ENCODE measurements at places on chromosomes 1 and 21.

GRCh38 chr1:208080396-208081286 is 163.5 kb downstream of the PLXNA2 start:
- DNase-seq, result no peak

GRCh38 chr1:7218210-7218832 is 433.1 kb downstream of the CAMTA1 start:
- DNase-seq, result no peak

DNA sequence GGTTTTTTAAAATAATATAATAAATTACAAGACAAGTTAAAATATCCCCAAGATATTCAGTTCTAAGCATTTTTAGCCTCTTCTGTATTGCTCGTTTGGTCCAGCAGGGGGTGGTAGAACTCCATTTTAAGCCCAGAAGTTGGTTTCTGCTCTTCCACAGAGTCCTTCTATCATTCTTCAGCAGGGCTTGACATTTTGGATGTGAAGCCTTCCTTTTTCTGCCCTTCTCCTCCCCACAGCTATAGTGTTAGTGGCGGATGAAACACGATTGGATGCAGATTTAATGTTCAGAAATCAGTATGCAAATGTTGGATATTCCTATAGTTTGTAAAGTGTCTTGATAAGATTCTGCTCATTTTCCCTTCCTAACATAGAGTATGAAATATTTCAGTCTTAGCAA is 1.4 kb downstream of the NCAM2 start:
- DNase-seq, result no peak

DNA sequence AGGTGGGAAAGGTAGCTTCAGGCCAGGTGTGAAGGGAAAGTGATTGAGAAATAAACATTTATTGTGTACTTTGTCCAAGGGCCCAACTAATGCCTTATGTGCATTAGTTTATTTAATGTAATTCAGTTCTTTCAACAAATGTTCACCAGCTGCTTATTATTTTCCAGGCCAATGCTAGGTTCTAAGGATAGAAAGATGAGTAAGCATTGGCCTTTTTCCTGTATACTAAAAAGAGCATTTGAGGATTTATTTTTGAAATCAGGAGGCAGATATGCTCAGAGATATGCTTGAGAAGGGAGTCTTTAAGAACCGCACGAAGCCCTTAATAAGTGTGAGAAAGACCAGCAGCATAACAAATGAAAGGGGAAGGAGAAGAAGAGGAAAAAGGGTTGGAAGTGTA is 32.0 kb downstream of the CLCA1 start:
- no peak for DNase-seq

GRCh38 chr21:42997053-42997452 is 22.7 kb downstream of the PKNOX1 start:
- no peak for DNase-seq

- DNase-seq, result no peak
Observed at GRCh38 chr1:9437961-9438430, 101.3 kb upstream of the SLC25A33 start.

GRCh38 chr21:41217671-41218385 is 49.9 kb downstream of the BACE2 start:
- no peak for DNase-seq

DNA sequence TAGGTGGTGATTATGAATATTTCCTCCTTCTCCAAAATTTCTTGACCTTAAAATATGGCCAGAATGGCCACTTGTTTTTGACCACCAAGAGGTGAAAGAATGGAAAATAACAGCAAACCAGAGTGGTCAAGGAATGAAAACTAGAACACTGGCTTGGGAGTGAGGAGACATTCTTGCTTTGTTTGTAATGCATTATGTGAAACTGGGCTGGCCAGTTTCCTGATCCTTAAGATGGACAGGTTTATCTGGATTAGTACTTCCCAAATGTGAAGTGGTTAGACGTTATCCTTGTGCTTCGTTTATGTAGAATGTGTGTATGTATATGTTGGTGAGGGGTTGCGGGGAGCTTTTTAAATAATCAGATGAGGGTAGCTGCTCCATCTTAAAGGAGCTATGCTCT is 12.8 kb downstream of the PLA2G4A start:
- no peak for DNase-seq

- peak; percentile 45 for DNase-seq
Observed at GRCh38 chr1:198679535-198680173, 40.8 kb downstream of the PTPRC start.

GRCh38 chr21:35395728-35396127 is 346.6 kb upstream of the RUNX1 start:
- DNase-seq, result no peak

DNA sequence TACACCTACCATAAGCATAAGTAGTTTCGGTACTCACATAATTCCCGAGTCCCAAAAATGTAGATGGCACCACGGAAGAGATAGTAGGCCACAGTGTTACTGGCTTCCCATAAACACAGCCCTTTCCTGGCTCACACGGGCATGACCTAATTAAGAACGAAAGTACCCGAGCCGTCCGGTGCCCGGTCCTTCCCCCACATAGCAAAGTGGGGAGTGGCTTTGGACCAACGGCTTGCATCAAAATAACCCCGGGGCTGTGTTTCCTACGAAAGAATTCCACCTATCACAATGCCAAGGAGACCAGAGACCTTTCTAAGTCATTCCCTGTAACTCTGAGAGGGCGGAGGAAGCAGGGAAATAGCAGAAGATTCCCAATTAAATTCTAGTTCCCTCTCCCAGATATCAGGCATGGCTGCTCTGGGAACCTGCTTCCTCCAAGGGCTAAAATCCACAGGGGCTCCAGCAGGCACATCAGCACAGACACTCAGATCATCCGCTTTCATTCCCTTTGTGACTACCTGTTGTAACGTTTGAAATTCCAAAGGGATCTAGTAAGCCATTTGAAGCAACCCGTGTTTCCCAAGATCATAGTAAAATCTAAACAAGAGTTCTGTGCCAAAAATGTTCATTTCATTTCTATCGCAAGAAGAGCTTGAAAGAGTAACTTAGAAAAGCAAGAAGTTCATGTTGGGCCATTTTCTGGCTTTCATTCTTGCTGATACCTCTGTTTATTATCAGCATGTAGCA is at the start of gene TMPRSS3:
TSS of gene TMPRSS3 (minus strand) at position 148 of the 747 bp plus-strand sequence. CDS start 635 bp downstream, outside the sequence.
- DNase-seq, result no peak

DNA sequence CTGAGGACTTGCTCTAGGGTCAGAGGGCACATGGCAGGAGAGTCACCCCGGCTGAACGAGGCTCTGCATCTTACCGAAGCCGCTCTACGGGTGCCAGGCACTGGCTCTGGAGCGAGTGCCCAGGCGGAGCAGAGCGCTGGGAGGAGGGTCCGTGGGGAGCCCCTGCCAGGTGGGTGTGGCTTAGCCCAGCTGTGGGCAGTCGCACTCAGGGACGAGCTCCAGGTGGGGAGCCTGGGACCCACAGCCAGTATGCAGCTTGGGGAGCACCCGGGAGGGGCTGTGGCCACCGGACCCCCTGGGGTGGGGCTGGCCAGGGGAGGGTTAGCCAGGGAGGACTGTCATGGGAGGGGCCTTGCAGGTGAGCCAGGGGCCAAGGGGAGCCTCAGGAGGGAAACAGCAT is 3.8 kb downstream of the AGRN start:
- no peak for DNase-seq

DNA sequence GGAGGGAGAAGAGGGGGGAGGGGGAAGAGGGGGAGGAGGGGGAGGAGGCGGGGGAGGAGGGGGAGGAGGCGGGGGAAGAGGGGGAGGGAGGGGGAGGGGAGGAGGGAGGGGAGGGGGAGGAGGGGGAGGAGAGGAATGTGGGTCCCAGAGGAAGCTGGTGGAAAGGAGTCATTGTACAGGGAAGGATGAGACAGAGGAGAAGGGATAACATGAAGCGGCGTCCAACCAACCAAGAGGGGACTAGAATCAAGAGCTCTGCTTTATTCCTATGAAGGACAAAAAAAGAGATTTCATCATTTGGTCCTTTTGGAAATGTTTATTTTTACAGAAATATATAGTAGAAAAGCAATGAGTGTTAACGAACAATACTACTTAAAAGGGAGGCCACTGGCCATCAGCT is 24.5 kb downstream of the COA6 start:
- DNase-seq, result no peak

DNA sequence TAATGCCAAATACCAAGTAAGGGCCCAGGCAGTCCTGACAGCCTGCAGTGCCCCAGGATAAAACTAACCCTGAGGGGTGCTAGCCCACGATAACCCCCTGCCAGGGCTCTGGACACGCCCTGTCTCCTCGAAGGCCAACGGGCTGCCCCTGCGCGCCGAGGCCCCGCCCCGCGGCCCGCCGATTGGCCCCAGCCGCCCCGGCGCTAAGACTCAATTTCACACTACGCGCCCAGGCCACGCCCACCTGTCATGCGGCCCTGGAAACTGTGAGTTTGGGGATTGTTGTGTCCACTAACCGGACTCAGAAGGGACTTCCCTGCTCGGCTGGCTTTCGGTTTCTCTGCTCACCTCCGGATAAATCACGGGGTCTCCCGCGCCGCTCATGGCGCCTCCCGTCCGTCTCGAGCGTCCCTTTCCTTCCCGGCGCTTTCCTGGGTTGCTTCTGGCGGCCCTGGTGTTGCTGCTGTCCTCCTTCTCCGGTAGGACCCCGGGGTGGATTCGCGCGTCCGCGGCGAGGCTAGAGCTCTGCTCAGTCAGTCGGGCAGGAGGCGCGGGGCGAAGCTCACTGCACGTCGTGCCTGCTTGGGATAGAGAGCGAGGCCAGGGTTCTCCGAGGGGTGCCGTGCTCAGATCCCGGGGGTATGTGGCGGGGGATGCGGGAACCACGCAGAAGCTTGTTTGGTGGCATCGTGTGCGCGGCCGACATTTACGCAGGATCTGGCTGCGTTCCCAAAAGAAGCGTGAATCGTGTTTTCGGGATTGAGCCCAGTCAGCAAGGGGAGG is at the start of gene CR1L:
TSS of gene CR1L (plus strand) at position 282 of the 783 bp plus-strand sequence. CDS start at position 383, 101 bp downstream.
- DNase-seq, result peak; percentile 82

DNA sequence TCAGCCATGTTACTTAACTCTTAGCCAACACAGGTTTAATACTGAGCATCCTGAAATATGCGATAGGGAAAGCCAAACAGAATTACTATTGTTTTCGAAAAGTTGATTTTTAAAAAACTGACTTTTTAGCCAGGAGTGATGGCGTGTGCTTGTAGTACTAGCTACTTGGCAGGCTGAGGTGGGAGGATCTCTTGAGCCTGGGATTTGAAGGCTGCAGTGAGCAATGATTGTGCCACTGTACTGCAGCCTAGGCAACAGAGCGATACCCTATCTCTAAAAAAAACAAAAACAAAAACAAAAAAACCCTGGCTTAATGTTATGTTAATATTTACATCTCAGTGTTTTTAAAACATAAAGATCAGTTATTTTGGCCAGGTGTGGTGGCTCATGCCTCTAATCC is 16.7 kb downstream of the NMNAT1 start:
- DNase-seq, result no peak

GRCh38 chr21:41610042-41610839 is 102.3 kb upstream of the TMPRSS2 start:
- DNase-seq, result peak; percentile 37

DNA sequence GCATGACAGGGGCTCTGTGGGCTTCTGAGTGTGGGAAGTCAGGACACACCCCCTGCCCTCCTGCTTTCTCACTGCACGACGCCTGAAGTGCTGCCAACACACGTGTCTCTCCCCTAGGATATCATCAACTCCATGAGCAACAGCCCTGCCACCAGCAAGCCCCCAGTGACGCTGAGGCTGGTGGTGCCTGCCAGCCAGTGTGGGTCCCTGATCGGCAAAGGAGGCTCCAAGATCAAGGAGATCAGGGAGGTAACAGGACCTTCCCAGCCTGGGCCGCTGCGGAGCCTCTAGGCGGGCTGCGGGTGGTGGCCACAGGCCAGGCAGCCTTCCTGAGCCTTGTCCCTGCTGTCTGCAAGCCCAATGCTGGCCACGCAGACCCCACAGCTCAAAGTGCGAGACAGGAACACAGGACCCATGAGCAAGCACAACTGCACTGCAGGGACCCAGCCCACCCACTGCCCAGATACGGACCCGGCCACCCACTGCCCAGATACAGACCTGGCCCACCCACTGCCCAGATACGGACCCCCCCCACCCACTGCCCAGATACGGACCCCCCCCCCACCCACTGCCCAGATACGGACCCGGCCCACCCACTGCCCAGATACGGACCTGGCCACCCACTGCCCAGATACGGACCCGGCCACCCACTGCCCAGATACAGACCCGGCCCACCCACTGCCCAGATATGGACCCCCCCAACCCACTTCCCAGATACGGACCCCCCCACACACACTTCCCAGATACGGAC is 72.2 kb upstream of the COL6A1 start:
- DNase-seq, result no peak

GRCh38 chr1:43878440-43878839 is 55.2 kb upstream of the ARTN start:
- no peak for DNase-seq

DNA sequence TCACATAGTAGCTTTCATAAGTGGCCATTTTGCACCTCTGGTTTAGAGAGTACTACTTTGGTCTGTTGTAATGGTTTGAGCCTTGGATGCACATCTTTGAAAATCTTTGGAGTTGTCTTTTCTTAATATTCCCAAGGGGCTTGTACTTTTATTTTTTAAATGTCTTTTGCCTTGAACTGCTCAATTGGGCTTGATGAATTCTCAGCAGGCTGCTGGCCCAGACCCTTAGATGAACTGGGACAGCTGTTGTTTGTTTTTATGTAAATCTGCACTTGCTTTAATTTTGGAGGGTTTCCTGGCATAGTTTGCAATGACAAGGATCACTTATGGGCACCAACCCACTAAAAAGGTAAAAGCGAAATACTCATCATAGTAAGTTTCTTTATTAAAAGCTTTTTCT is 24.9 kb downstream of the NGF start:
- DNase-seq, result no peak

- no peak for DNase-seq
Observed at GRCh38 chr1:77370161-77370560, 88.3 kb downstream of the AK5 start.

- DNase-seq, result no peak
Observed at GRCh38 chr1:101748077-101748476, 248.6 kb downstream of the OLFM3 start.

DNA sequence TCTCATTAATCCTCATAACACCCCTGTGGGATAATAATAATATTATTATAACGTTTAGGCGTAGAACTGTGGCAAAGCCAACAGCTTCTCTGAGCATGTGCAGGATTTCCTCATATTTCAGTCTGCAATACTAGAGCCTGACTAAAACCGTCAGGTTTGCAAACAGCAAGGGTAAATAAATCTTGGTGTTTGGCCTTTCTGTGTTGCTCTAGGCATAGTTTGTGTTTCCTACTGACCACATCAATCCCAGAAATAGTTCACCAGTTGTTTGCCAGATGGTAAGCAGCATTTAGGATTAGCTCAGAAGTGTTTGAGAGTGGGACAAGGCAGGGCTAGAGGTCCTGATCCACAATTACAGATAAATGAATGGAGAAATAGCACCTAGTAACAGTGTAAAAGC is 2.8 kb upstream of the KCNA3 start:
- no peak for DNase-seq

DNA sequence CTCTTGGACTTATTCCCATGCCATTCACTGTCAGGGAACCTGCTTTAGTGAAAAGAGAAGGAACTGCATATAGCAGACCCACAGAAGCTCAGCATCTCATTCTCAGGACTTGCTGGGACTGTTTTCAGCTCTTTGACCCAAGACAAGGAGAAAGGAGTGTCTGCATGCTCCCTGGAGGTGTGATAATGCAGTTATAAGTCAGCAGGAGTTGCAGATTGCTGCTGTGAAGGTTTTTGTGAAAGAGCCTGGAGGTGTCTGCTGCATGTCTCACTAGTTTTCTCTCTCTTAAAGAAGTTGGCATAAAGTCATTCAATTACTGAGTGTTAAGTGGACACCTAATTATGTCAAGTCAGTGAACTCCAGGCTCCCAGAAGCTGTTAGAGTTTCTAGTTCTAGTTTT is 343.4 kb downstream of the BRINP2 start:
- DNase-seq, result no peak

- DNase-seq, result no peak
Observed at GRCh38 chr1:31346785-31347184, 26.1 kb downstream of the FABP3 start.
